ENCODE measurements at places on chromosomes 11 and 22.

- DNase-seq = no peak
Observed at GRCh38 chr11:123145220-123145619, 49.8 kb downstream of the CLMP start.

- DNase-seq = no peak
Observed at GRCh38 chr11:115745066-115745465, 240.9 kb upstream of the CADM1 start.

DNA sequence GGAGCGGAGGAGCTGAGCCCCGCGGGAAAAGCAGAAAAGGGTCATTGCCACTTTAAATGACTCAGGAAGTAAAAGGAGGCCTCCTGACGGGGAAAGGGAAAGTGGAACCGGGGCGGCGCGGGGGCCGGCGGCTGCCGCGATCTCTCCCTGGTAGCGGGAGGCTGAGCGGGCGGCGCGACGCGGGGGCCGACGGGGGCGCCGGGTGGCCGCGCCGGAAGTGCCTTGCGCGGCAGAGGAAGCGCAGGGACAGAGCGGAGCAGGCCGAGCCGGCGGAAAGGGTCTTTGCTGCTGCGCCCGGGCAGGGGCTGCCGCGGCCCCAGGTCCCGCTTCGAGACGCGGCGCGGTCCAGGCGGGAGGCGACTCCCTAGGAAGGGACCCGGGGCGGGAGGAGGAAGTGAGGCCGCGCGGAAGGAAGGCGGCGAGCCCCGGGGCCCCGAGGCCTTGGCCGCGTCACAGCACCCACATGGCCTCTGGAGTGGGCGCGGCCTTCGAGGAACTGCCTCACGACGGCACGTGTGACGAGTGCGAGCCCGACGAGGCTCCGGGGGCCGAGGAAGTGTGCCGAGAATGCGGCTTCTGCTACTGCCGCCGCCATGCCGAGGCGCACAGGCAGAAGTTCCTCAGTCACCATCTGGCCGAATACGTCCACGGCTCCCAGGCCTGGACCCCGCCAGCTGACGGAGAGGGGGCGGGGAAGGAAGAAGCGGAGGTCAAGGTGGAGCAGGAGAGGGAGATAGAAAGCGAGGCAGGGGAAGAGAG lies at the start of gene TRIM44:
TRIM44 (plus strand) TSS at position 127 of the 759 bp plus-strand sequence; CDS start at position 464, 337 bp downstream.
- DNase-seq = peak; percentile 92

DNA sequence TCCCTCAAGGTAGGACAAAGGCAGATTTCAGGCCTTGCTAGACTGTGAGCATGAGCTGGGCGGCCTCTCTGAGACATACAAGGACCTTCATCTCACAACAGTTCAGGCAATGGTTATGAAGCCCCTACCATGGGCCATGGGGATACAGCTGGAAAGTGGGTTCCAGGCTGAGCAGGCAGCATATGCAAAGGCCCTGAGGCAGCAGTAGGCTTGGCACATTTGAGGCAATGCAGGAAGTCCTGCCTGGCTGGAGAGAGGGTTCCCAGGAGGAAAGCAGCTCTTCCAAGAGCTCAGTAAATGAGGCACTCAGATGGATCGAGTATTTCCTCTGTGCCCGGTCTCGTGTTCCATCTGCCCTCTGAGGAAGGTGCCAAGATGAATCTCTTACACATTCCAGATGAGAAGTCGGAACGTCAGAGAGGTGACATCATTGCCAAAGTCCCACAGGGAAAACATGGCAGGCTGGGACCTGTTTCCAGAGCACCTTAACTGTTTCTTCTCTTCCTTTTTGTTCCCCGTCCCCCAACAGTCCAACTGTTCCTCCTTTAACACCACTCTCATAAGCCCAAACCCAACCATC lies 388.6 kb downstream of the MN1 start:
- DNase-seq = no peak

DNA sequence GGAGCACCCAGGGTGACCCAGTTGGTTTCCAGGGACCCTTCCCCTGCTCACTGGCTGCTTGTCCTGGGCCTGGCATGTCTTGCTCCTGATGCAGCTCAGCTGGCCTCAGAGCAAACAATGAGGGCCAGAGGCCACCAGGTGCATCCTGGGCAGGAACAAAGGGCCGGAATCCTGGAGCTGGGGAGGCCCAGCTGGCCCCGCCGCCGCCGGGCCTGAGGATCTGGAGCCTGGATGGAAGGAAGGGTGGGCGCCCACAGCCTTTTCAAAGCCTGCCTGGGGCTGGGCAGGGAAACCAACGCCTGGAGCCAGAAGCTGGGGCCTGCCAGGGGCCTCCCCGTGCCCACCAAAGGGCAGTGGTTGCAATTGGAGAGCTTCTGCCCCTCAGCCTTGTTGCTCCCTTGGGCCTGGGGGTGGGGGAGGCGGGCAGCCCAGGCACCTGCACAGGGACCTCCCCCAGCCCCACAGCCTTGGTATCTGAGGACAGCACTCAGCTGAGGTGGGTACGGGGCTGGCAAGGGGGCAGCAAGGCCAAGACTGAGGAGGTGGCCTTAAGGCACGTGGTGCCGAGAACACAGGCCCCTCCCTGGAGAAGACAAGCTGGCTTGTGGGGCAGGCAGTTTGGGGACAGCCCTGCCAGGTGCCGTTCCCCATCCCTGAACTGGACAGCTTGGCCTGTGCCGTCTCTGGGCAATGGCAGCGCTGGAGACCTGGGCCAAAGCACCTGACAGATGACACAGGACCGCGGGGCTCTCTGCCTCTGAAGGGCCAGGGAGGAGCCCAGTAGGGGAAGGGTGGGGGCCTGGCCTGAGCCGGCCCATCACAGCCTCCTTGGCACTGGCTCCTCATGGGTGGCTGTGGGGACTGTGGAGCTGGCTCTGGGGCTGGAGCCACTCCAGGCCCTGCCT lies 7.1 kb upstream of the ADORA2A start:
- DNase-seq = no peak

DNA sequence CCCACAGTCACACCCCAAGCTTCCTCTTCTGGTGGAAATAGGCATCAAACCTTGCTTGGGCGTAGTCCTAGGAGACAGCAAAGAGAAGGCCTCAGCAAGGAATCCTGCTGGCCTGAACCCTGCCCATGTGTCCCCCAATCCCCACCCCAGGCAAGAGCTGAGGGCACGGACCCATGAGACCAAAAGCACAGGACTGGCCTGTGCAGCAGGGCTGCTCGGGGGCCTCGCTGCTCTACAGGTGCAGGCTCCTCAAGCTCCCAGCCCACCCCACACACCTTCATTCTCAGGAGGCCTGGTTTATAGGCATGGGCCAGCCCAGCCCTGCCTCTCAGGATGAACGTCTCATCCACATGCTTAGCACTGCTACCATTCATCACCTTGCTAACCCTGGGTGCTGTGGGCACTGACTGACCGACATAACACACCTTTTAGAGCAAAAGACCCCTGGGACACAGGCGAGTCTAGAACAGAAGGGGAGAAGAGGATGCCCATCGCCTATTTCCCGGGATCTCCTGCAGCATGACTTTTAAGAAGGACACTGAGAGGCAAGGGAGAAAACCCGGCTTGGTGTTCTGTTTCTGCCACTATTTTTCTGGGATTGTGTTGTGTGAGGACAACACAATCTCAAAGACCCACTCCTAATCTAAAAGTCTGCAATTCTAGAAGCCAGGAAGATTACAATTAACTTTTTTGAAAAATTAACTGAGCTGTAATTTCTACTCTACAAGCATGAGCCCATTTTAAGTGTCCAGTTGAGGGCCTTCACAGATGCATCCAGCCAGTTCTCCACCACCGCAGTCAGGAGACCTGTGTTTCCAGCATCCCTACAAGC lies 15.4 kb downstream of the TCIRG1 start:
- no peak for DNase-seq

GRCh38 chr22:47996446-47996857 lies 1234.0 kb downstream of the TBC1D22A start:
- no peak for DNase-seq

Measured in activated CD4-positive, alpha-beta T cell treated with anti-CD3 and anti-CD28 coated beads for 36 hours (primary cell).